Ovary (tissue), 10 donors: ENCODE measurements at places on chromosomes 2 and 18. TPM values are rescaled to one million over a fixed set of nuclear protein-coding genes. Genes with fewer than 3 reads are reported as not detected.

DNA sequence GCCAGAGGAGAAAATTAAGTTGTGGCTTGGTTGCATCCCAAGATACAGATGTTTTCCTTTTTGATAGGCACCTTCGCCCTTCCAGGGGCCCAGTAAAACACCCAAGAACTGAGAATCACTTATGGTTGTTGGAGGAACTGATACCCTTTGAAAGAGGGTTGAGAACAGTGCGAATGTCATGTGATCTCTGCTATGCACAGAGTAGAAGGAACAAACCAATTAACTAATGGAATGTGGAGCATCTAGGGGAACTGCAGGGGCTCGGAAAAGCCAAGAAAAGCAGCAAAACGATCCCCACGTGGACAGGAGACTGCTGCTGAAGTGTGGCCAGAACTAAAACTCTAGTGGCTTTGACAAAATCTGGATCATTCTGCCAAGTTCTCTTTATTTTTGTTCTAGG is 58.8 kb downstream of the APOB start:
- no peak for DNase-seq

DNA sequence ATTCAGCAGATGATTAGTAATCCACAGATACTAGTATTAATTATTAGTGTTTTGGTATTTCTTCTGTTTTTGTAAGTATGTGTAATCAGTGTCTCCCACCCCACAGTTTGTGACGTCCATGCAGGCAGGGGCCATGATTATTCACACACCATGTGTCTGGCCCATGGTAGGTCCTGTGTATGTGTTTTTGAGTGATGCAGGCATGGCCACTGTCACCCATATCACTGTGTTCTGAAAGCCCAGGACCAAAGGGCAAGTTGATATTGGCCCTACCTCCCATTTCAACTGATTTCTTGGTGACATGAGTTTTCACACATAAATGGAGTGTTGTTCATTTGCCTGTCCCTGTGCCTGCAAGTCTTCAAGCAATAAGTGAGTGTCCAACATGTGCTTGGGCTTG is 104.0 kb downstream of the TSHZ1 start:
- no peak for DNase-seq

TSPYL6 gene
- polyA plus RNA-seq = not detected

CDH7 gene
- 0.07 TPM for polyA plus RNA-seq
